Iris pigment epithelial cell (primary cell): ENCODE measurements at places on chromosomes 6 and 20.

DNA sequence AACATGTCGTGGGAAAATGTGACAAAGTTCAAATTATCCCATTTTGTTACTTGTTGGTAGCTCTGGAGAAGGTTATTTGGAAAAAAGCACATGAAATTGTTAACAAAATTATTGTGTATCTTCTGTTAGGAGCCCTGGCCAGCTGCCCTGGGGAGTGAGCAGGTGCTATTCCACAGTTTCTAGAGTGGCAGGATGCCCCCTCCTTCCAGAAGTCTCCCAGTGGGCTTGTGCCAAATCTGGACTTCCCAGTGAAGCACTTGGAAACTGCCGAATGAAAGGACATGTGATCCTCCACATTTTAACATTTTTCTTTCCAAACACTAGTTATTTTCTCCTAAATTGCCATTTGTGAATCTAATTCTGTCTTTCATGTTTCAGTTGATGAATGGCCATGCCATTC, 66.9 kb upstream of the CLDN20 start:
- no peak for DNase-seq

- no peak for DNase-seq
Measured at GRCh38 chr20:9322661-9323060, 191.7 kb upstream of the LAMP5 start.

- no peak for DNase-seq
Measured at GRCh38 chr20:46833360-46833759, 61.3 kb upstream of the EYA2 start.

DNA sequence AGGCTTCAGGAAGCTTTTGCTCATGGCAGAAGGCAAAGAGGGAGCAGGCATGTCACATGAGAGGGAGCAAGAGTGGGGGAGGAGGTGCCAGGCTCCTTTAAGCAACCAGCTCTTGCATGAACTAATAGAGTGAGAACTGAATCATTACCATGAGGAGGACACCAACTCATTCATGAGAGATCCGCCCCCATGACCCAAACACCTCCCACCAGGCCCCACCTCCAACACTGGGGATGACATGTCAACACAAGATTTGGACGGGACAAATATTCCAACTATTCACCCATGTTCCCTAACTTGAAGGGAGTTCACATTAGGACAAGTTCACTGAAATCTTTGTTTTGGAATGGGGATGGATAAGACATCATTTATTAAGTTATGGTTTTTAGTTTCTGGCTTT, 155.2 kb upstream of the ESR1 start:
- no peak for DNase-seq

- no peak for DNase-seq
Measured at GRCh38 chr20:6637160-6637579, 130.3 kb upstream of the BMP2 start.

DNA sequence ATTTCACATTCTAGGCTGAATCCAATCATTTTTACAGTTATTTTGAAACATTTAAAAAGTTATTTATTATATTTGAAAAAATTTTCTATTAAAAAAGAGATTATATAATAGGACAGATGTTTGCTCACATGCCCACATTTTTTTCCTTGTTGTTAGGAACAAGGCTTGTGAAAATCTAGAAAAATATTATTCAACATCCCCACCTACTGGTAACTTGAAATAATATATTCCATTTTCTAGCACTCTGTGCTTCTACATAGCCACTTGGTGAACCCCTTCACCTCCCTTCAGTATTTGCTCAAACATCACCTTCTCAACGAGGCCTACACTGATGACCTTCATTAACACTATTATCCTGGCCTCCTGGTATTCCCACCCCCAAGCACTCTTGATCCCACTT, 18.3 kb upstream of the GPRC6A start:
- peak; percentile 32 for DNase-seq

DNA sequence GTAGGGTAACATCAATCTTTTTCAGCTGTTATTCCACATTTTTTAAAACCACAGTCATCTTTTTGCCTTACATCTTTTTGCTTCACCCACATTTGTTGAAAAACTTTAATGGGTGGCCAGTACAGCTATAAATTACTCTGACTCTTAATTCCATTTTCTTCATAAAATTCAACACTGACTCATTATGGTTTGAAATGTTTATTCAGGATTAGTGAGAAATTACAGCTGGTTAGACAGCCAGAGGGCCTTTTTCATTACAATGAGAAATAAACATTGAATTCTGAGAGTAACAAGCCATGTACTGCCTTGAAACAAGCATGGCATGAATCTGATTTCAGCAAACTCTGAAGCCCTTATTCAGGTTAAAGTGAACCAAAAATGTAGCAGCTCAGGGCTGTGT, 19.5 kb downstream of the NDUFAF4 start:
- DNase-seq = no peak

- DNase-seq = no peak
Measured at GRCh38 chr6:24833711-24834386, 35.1 kb upstream of the ARMH2 start.

DNA sequence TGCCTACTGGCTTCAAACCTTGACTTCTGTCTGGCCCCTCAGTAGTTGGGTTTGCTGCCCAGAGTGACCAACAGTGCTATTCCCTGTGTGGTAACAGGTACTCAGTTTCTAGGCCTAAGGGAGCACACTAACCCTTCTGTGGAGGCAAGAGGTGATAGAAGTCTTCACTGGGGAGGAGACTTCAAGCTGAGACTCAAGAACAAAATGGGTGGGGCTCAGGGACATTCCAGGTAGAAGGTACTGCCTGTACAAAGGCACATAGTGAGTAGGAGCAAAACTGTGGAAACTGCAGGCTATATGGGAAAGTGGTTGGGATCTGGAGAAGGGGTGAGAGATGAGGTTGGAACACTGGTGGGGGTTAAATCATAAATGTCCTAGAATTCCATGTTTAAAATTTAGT, 2.3 kb upstream of the SCAND1 start:
- DNase-seq = no peak

GRCh38 chr6:40573221-40573620, 13.9 kb downstream of the LRFN2 start:
- no peak for DNase-seq

DNA sequence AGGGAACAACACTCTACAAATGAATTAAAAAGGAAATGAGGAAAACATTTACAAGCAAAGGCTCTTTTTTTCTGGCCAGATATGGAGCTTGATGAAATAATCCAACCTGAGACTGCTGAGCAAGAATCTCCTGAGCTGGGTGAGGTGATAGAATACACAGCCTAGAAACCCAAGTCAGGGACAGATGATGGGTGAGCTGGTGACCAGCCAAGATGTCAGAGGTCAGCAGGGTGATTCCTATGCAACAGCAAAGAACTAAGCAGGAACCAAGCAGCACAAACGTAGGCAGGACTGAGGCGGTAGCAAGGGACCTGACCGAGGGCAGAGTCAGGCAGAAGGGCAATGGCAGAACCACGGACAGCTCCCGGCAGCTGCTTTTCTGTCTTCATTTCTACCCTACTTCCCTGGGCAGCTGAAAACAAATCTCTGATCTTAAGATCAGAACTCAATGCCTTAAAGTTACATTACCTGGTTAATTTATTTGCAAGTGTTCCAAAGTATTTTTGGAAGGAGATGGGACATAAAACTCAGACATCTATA, 75.1 kb downstream of the CDC40 start:
- DNase-seq = peak; percentile 41

DNA sequence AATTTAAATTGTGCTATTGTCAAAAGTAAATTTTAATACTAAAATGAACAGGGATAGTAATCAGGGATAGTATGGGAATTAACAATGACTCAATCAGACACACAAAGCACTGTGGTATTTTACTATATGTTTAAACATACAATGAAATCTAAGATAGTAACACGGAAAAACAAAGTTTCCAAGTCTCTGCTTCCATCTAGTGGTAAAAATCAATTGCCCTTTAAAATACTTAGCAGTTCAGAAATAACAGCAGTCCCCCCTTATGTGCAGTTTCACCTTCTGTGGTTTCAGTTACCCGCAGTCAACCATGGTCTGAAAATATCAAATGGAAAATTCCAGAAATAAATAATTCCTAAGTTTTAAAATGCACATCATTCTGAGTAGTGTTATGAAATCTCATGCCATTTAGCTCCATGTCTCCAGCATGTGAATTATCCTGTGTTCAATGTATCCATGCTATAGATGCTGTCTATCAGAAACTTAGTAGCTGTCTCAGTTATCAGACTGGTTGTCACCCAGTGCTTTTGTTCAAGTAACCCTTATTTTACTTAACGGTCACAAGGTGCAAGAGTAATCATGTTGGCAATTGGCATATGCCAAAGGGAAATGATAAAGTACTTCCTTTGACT, 58.5 kb downstream of the AHI1 start:
- DNase-seq = peak; percentile 35

DNA sequence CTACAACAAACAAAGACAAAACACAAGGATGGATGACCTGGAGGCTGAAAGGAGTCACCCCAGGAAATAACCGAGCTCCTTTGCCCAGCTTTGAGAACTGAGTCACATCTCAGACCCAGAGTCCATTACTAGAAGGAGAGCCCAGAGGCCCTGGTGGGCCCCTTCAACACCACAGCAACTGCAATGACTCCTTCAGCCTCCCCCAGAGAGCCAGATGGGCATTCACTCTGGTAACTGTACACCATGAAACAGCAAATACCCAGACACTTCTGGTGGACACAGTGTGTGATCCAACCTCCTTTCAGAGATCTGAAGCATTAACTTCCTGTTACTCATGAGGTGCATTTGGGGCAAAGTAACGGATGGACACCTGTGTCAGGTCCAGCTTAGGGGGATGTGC, 22.6 kb downstream of the RAET1L start:
- no peak for DNase-seq

- DNase-seq = no peak
Measured at GRCh38 chr6:166767230-166767629, 140.2 kb upstream of the RPS6KA2 start.

DNA sequence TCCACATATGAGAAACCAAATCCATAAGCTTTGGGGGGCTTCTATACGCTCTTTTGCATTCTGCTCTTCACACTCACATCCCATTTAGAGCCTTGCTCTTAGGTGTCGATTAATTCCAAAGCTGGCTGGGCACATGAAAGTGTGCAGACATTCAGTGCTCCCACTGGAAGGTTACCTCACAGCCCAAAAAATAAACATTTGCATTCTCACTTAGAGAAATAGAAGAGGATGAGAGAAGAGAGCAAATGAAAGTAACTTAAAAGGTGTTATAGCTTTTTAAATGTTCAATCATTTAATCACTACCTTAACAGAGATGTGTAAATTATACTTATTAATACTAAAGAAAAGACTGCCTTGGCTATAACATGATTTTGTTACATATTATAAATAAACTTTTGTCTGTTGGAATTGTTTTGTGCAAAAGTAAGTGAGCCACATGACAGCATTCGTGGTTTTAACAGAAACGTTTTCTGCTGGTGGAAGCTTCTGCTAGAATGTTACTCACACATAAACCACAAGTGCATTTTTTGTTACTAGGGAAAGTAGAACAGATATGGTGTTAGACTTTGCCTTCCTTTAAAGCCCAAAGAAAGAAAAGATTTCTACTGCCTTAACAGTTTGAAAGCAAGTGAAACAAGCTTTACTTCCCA, 116.7 kb downstream of the SIM1 start:
- peak; percentile 88 for DNase-seq

GRCh38 chr6:99492092-99492491, 23.1 kb downstream of the USP45 start:
- DNase-seq = no peak

- DNase-seq = no peak
Measured at GRCh38 chr6:89489078-89489477, 56.1 kb downstream of the ANKRD6 start.

- peak; percentile 35 for DNase-seq
Measured at GRCh38 chr6:26197933-26198721, 110.9 kb downstream of the HFE start.

DNA sequence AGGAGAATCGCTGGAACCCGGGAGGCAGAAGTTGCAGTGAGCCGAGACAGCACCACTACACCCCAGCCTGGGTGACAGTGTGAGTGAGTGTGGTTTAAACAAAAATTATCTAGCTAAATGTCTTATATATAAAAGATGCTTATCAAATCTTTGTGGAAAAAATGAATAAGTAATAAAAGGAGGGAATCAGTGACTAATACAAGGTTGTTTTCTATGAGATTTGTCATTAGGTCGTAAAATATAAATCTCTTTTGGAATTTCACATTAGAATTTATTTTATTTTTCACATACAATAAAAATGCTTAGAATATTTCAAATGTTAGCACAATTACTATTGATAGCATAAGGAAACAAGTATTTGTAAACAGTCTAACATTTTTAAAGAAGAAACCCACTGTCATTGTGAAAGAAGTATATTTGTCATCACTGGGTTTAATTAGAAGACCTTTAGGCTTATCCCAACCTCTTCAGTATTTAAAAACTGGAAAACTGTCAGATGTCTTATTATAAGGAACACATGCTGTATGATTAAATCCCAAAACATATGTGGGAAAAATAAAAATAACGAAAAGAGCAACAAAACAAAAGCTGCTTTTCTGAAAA, 47.1 kb downstream of the ASCC3 start:
- DNase-seq = no peak

- no peak for DNase-seq
Measured at GRCh38 chr6:3738381-3739131, 13.0 kb downstream of the PXDC1 start.

GRCh38 chr6:143807103-143807772, 35.9 kb upstream of the LTV1 start:
- DNase-seq = peak; percentile 8
